ENCODE measurements at places on chromosomes 4 and X.

- H3K36me3 ChIP-seq, result no peaks in the 10 kb centered on the region
- no peaks in the 10 kb centered on the region for H3K4me1 ChIP-seq
- no peaks in the 10 kb centered on the region for H3K27me3 ChIP-seq
- no peak overlapping the region for H3K27ac ChIP-seq
- H3K4me3 ChIP-seq, result no peak overlapping the region
Measured at GRCh38 chrX:139559383-139560042, 29.0 kb downstream of the F9 start.

- H3K4me1 ChIP-seq, result no peaks in the 10 kb centered on the region
- H3K4me3 ChIP-seq, result no peak overlapping the region
- no peaks in the 10 kb centered on the region for H3K27me3 ChIP-seq
- DNase-seq, result no peak
Measured at GRCh38 chrX:11781734-11782370, 23.8 kb downstream of the MSL3 start.

GRCh38 chr4:105281124-105281415 is 134.4 kb downstream of the TET2 start:
- H3K4me1 ChIP-seq, result peaks cover 12% of the 10 kb centered on the region
- no peak overlapping the region for H3K4me3 ChIP-seq
- no peaks in the 10 kb centered on the region for H3K27me3 ChIP-seq
- H3K36me3 ChIP-seq, result no peaks in the 10 kb centered on the region
- DNase-seq, result no peak

DNA sequence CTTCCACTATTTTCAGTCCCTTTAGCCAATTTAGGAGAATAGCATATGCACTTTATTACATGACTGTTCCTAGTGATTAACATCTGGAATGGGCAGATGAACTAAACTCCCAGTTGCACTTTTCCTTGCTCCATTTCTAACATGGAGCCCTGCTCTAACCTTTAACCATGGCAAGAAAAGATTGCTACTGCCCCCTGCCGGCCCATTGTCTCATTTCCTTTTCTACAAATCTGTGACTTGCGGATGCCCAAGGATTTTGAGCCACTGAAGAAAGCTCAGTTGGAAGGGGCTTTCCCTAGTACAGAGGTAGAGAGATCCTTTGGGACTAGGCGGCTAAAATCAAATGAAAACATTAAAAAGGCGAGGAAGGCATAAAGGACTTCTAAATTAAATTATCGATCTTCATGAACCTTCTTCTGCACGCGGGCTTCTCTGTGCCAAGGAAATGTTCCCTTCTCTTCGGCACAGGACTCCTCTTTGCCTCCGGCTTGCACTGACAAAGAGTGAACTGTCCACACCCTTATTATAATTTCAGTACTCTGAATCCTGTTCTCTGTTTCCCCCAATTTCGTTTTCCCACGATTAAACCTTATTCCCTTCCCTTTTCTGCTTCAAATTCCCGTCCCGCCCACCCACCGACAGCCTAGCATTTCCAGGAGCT is 577 bp upstream of the GLRA2 start:
- DNase-seq, result no peak
- no peak overlapping the region for H3K4me3 ChIP-seq
- H3K27ac ChIP-seq, result no peak overlapping the region
- H3K27me3 ChIP-seq, result no peaks in the 10 kb centered on the region
- H3K36me3 ChIP-seq, result no peaks in the 10 kb centered on the region

DNA sequence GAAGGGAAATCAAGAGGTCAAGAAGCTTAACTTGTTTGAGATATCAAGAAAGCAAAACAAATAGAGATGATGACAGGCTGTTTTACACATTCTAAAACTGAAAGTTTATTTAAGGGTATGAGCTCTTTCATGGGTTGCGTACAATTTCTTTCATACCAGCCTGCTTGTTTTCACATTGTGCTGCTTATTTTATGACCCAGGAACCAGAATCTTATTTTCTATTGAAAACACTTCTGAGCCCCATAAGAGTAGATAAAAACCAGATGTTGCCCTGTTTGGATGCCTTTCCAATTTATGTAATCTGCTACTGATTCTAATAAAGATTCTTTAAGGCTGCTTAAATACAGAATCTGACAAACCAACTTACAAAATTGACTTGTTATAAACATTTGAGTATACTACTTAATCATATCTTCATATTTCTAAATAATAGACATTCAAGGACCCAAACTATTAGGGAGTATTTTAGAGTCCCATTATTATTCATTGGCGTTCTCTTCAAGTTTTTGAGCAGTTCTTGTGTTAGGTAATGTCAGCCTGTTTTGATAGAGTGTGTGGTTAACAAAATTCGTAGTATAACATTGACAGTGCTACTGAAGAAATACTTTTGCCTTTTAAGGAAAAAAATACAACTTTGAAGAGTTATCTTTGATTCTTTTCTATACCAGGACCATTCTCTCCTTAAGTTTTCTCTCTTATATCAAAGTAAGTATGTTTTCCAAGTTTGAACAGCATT is 74.4 kb downstream of the PDLIM5 start:
- peaks cover 61% of the 10 kb centered on the region for H3K4me1 ChIP-seq
- no peaks in the 10 kb centered on the region for H3K36me3 ChIP-seq
- H3K4me3 ChIP-seq, result peak overlapping the region; percentile 46
- H3K27me3 ChIP-seq, result no peaks in the 10 kb centered on the region

GRCh38 chrX:7996414-7996813 is 69.2 kb upstream of the PNPLA4 start:
- no peaks in the 10 kb centered on the region for H3K4me1 ChIP-seq
- H3K4me3 ChIP-seq, result no peak overlapping the region
- no peaks in the 10 kb centered on the region for H3K36me3 ChIP-seq

DNA sequence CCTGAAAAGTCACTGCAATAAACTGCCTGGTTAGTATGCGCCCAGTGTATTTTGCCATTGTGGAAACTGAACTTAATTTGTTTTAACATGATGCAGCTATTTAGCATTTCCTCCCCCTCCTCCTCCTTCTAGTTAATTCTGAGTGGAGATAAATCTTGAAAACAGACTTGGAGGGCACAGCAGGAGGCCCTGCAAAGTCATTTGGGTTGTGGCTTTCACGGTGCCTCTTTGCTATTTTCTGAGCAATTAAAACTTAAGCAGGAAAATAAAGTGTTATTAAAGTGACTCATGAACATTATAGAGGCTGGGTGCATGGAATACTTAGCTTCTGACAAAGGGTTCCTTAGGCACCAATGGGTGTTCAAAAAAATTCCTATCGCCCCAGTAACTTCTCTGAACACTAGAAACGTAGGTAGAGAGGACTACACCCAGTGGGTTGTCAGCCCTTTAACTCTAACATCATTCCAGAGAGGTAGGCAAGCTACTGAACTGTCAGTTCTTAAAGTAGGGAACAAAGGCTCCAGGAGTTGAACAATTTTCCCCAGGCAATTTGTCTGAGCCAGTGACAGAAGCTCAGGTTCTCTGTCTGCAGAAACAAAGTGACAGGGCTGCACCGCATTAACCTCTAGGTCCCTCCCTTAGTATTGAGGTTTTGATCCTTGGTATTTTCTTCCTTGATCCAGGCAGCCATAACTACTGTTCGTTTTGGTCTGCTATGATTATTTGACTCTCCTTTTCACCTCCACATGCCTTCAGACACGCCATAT is 158.3 kb upstream of the KIT start:
- no peaks in the 10 kb centered on the region for H3K36me3 ChIP-seq
- no peaks in the 10 kb centered on the region for H3K4me1 ChIP-seq
- H3K27ac ChIP-seq, result no peak overlapping the region
- no peak overlapping the region for H3K4me3 ChIP-seq

- H3K4me3 ChIP-seq, result no peak overlapping the region
- no peaks in the 10 kb centered on the region for H3K36me3 ChIP-seq
- no peaks in the 10 kb centered on the region for H3K4me1 ChIP-seq
Measured at GRCh38 chr4:88191404-88191803, 33.0 kb upstream of the ABCG2 start.

GRCh38 chr4:174134361-174134760 is 149.1 kb downstream of the FBXO8 start:
- no peaks in the 10 kb centered on the region for H3K36me3 ChIP-seq
- H3K27me3 ChIP-seq, result no peaks in the 10 kb centered on the region
- peak overlapping the region; percentile 18 for H3K4me3 ChIP-seq
- DNase-seq, result no peak
- no peaks in the 10 kb centered on the region for H3K4me1 ChIP-seq

GRCh38 chr4:73142995-73143547 is 73.6 kb upstream of the COX18 start:
- no peak overlapping the region for H3K4me3 ChIP-seq
- peaks cover 17% of the 10 kb centered on the region for H3K36me3 ChIP-seq
- H3K27me3 ChIP-seq, result no peaks in the 10 kb centered on the region
- no peaks in the 10 kb centered on the region for H3K4me1 ChIP-seq

GRCh38 chr4:63922146-63922545 is 487.1 kb downstream of the TECRL start:
- H3K27ac ChIP-seq, result no peak overlapping the region
- no peaks in the 10 kb centered on the region for H3K4me1 ChIP-seq
- no peaks in the 10 kb centered on the region for H3K36me3 ChIP-seq
- H3K27me3 ChIP-seq, result no peaks in the 10 kb centered on the region

GRCh38 chr4:72312032-72312650 is 256.9 kb downstream of the ADAMTS3 start:
- no peaks in the 10 kb centered on the region for H3K36me3 ChIP-seq
- peak overlapping the region; percentile 69 for H3K27ac ChIP-seq
- DNase-seq, result peak; percentile 34
- H3K27me3 ChIP-seq, result no peaks in the 10 kb centered on the region

- no peak overlapping the region for H3K4me3 ChIP-seq
- no peaks in the 10 kb centered on the region for H3K36me3 ChIP-seq
- no peak for DNase-seq
Measured at GRCh38 chr4:59920416-59920815, 1279.7 kb upstream of the ADGRL3 start.

DNA sequence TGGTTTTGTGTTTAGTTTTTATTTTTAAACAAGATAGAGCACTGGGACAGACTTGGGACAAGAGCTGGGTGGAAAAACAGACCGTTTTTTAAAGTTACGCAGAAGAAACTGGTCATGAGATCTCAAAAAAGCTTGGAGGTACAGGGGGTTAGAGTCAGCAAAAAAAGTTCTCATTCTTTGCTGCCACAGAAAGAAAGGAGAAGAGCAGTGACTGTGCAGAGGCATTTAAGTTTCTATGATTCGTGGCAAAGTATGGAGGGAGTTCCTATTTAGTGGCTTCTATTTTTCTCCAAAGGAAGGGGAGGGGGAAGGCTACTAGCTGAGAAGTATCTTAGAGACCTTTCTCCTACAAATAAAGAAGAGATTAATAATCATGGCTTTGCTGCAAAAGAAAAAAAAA is 68.3 kb downstream of the MANBA start:
- H3K4me1 ChIP-seq, result peaks cover 3% of the 10 kb centered on the region
- no peak overlapping the region for H3K27ac ChIP-seq
- no peaks in the 10 kb centered on the region for H3K27me3 ChIP-seq
- peaks cover 4% of the 10 kb centered on the region for H3K36me3 ChIP-seq
- no peak overlapping the region for H3K4me3 ChIP-seq
- DNase-seq, result no peak

- no peaks in the 10 kb centered on the region for H3K27me3 ChIP-seq
- H3K4me3 ChIP-seq, result no peak overlapping the region
- peaks cover 18% of the 10 kb centered on the region for H3K4me1 ChIP-seq
- no peaks in the 10 kb centered on the region for H3K36me3 ChIP-seq
- DNase-seq, result no peak
- H3K27ac ChIP-seq, result no peak overlapping the region
Measured at GRCh38 chr4:6468376-6468775, 4.0 kb downstream of the PPP2R2C start.

GRCh38 chr4:1718095-1718850 is 2.9 kb downstream of the TMEM129 start:
- no peak overlapping the region for H3K4me3 ChIP-seq
- H3K27me3 ChIP-seq, result no peaks in the 10 kb centered on the region
- H3K4me1 ChIP-seq, result peaks cover 35% of the 10 kb centered on the region
- no peak for DNase-seq

DNA sequence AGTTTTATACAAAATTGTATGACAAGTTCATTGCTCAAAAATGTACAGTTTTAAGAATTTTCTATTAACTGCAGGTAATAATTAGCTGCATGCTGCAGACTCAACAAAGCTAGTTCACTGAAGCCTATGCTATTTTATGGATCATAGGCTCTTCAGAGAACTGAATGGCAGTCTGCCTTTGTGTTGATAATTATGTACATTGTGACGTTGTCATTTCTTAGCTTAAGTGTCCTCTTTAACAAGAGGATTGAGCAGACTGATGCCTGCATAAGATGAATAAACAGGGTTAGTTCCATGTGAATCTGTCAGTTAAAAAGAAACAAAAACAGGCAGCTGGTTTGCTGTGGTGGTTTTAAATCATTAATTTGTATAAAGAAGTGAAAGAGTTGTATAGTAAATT is 131.0 kb downstream of the TET2 start:
- no peak for DNase-seq
- no peaks in the 10 kb centered on the region for H3K27me3 ChIP-seq
- H3K4me1 ChIP-seq, result peaks cover 13% of the 10 kb centered on the region
- H3K36me3 ChIP-seq, result peaks cover 9% of the 10 kb centered on the region

DNA sequence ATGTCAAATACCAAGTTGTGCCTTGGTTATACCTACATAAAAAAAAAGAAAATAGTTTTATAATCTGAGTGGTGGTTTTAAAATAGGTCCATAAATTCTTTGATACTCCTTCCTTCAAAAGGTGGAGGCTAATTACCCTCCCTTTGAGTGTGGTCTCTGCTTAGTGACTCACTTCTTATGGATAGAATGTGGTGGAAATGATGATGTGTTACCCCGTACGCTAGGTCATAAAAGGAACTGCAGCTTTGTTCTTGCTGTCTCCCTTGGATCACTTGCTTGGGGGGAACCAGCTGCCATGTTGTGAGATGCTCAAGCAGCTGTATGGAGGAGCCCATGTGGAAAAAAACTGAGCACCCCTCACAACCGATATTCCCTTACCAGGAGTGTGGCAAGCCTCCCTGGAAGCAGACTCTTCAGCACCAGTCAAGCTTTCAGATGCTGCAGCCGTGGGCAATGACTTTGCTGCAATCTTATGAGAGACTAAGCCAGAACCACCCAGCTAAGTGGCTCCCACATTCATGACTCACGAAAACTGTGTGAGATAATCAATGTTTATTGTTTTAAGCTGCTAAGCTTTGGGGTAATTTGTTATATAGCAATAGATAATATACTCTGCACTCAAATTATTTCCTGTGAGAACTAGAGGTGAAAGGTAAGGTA is 195.0 kb upstream of the GATB start:
- H3K4me3 ChIP-seq, result no peak overlapping the region
- DNase-seq, result no peak
- H3K36me3 ChIP-seq, result no peaks in the 10 kb centered on the region
- H3K4me1 ChIP-seq, result no peaks in the 10 kb centered on the region
- no peak overlapping the region for H3K27ac ChIP-seq
- H3K27me3 ChIP-seq, result no peaks in the 10 kb centered on the region

DNA sequence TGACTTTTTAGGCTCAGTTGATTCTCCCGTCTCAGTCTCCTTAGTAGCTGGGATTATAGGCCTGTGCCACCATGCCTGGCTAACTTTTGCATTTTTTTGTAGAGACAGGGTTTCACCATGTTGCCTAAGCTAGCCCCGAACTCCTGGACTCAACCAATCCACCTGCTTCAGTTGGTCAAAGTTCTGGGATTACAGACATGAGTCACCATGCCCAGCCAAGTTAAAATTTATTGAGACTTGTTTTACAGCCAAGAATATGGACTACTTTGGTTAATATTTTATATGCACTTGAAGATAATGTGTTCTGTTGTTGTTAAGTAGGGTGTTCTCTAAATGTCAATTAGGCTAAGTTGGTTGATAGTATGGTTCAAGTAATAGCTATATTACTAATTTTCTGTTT is 58.7 kb downstream of the CYTL1 start:
- no peak for DNase-seq
- no peaks in the 10 kb centered on the region for H3K27me3 ChIP-seq
- no peaks in the 10 kb centered on the region for H3K4me1 ChIP-seq
- no peaks in the 10 kb centered on the region for H3K36me3 ChIP-seq
- no peak overlapping the region for H3K4me3 ChIP-seq

GRCh38 chr4:99722006-99722405 is 64.4 kb upstream of the C4orf54 start:
- H3K4me3 ChIP-seq, result no peak overlapping the region
- no peak overlapping the region for H3K27ac ChIP-seq
- H3K27me3 ChIP-seq, result no peaks in the 10 kb centered on the region
- no peak for DNase-seq

Measured in thoracic aorta (tissue), 2 donors.